Activated naive CD4-positive, alpha-beta T cell (primary cell): ENCODE measurements at places on chromosomes 12 and 14.

GRCh38 chr12:27208414-27208750 is 35.7 kb upstream of the STK38L start:
- no peak for DNase-seq

DNA sequence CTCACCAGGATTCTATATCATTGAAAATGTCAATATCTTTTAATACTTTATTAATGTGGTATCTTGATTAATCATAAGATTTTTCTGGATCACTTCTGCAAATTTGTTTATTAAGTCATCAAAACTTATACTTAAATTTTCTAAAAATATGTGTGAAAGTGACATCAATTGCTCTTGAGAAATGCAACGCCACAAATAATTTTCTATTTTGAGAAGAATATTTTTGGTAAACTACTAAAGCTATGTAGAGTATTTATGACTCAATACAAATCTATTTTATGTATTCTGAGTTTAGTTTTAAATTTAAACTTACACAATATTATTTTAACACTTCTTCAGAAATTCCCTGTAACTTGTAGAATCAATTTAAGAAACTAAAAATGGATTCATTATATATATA is 263.3 kb downstream of the RASSF9 start:
- DNase-seq = no peak

DNA sequence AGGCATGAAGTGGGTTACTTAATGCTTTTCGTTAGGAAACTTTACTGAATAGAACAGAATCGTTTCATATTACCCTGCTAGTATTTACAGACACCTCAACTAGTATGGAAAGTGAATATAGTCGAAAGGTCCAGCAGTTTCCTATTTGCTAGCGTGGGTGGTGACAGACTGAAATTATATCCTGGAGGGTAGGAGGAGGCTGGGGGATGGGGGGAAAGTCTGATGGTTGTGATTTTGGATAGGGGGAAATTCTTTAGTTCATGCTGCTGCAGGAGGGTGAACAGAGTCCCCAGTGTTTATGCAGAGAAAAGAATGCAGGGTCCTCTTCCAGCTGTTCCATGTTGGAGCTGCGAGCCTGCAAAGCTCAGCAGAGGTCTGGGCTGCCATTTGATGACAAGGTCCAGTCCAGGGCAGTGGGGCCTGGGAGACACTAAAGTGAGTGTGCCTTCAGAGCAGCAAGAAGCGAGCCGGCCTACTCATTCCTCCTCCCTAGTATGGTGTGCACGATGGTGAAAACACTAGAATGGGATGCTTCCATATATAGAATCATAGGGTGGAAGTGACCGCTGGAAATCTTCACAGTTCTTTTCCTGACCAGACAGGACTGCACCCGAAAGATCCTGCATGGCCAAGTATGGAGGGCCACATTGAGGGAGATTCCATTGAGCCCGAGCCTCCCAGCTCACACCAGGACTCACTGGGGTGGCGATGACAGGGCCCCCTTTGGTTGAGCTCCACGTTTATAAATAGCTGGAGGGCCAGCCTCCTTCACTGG is 2.1 kb downstream of the SAMD4A start:
- DNase-seq = no peak

GRCh38 chr12:64618953-64619590 is 8.8 kb downstream of the RASSF3 start:
- no peak for DNase-seq

DNA sequence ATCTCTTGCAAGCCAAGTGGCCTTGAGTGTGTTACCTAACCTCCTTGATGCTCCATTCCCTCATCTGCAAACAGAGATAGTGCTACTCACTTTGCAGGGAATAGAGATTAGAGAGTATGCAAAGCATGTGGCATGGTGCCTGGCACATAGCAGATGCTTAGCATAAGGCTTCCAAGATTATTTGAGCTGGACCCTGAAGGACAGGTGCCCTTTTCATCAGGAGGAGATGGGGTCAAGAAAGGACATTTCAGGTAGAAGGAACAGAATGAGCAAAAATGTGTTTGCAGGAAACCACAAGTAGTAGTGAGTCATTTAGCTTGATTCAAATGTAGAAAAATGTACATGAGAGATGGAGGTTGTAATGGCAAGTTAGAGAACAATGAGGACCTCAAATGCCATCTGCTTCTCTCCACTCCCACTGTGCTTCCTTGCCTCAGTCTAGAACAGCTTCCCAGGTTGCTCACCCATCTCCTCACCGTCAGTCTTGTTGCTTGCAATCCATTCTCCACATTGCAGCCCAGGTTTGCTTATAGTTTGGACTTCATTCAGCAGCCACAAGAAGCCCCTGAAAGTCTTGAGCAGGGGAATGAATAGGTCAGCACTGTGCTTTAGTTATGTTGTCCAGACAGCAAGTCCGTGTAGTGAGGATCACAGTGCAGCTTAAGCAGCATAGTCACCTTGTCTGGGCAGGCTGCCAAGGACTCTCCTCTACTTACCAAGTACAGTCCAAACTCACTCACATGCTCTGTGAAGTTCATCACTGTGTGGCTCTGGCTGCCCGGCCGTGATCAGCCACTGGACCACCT is 536.3 kb upstream of the CCDC196 start:
- no peak for DNase-seq

DNA sequence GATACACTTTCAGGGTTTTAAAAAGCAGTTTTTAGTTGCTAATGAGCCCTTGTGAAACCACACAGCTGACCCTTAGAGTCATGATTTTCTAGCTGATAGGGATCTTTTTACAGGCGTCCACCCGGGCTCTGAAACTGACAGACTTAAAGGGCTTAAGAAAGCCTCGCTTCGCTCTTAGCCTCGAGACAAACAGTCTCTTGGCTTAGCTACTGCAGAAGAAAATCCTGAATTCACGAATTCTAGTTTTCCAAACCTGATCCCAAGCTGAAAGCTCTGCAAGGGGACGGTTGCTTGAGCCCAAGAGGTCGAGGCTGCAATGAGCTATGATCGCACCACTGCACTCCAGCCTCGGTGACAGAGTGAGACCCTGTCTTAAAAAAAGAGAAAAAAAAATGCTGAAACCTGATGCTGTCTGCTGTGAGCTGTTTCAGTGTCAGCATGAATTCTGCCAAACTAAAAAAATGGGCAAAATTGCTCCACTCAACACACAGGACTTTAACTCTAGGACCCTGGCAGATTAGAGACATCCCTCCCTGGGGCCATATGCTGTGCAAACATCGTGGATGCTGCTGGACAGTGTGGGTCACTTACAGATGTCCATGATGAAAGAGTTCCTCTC is 3.1 kb upstream of the HPD start:
- no peak for DNase-seq

DNA sequence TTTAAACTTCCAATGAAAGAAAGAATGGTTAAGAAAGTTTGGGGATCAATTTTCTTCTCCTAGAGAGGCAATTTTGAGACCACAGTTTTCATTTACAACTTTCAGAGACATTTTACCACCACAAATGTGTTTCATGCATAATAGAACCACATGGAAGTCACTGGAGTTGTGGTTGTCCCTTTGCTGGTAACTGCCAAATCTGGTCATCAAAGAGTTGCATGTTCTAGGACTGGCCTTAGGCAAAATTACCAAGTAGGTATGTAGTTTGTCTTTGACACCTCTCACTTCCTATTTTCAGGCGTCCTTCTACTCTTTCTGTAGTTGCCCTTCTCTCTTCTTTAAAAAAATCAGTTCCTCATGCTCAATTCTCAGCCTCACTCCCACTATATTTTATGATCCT is 54.3 kb upstream of the TMX1 start:
- no peak for DNase-seq

DNA sequence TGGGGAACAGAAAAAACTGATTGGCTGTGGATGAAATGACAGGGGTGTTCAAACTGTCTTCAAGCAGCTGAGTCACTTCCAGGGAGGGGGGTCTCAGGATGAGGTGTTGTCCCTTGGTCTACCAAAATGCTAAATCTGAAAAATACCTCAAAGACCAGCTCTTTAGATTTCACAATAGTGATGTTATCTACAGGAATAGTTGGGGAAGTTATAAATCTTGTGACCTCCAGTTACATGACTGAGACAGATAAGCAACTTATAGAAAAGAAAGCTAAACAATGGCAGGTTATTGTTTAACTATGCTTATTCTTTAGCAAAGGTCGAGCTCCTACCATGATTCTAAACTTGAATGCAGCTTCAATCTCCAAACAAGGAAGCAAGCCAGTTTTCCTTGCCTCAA is 125.4 kb downstream of the SYT10 start:
- no peak for DNase-seq

DNA sequence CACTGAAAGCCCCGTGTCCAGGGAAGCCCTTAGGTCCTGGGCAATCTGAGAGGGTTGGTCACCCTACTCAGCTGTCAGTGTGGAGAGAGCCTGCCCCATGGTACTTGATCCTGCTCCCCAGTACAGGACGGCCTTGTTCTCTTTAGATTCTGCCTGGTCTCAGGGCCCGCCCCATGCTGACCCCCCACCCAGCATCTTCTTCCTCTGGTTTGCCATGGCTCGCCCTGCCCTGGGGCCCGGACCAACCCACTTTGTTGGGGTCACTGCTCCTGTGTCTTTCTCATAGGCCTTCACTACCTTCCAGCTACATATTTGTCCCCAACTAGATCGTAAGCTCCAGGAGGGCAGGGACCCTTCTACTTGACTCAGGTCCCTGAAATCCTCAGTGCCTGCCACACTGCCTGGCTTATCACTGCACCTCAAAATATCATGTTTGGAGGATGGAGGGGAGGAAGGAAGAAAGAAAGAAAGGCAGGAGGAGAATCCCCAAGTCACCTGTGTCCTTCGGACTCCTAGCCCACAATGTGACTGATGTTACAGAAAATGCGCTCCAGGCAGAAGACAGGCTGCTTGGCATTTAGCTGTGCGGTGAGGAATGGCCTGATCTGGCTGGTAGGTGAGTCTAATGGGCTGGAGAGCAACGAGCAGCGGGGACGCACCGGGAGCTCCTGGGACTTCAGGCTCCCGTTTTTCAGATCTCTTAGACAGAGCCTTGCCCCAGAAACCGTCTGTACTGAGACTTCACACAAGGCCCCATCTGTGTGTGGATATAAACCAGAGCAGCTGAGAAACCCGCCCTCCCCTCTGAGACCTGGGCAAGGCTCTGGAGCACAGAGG is 66.1 kb downstream of the C14orf132 start:
- DNase-seq = no peak

GRCh38 chr12:73589220-73589619 is 948.4 kb upstream of the ATXN7L3B start:
- DNase-seq = no peak

DNA sequence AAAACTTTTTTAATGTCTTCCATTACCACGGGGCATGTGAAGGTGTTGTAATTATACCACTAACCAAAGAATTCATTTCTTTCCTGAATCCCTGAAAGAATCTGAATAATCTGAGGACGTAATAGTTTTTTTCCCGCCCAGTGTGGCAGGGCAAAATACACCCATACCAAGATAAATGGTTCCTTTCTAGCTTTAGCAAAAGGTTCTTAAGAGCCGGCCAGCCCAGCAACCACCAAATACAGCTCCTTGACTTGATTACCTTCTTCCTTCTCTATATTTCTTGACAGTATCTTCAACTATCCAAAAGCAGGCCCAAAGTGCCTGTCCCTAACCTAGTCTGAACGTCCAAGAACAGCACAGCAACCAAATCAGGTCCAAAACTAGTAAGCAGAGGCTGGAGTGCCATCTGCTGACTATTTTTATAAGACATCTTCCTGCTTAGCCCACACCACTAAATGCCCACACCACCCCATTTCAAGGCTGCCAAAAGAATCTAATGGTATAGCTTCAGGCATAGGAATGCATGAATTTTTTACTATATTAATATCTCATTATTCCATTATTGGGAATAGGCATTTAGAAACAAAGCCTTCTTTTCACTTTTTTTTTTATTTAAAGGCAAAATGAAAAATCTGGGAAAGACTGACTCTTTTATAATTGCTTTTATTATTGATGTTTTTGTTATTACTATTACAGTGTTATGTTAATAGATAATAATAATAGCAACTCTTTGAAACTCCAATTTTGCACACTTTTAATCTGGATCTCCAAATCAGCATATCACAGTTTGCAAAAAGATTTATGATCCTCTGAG is 524.4 kb downstream of the MED13L start:
- DNase-seq = no peak

- no peak for DNase-seq
Measured at GRCh38 chr14:75909630-75910029, 72.2 kb downstream of the TGFB3 start.

DNA sequence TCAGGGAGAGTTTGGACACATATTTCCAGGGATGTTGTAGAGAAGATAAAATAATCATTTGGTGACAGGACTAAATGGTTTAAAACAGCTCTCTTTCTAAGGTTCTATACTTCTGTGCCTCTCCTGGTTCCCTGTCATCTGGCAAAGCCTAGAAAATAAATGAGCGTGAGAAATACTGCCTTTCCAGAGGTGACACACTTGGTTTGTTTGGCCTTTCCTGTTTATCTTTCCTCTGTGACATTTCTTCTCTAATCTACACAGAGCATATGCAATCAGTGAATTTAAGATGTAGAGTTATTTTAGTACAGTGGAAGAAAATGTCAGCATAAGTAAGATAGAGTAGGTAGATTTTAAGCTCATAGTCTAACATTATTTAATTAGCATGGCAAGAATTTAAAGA is 22.0 kb upstream of the SSTR1 start:
- DNase-seq = no peak

- DNase-seq = no peak
Measured at GRCh38 chr12:1929241-1929984, 11.0 kb upstream of the CACNA2D4 start.

- no peak for DNase-seq
Measured at GRCh38 chr12:17192721-17193120, 586.8 kb upstream of the LMO3 start.

GRCh38 chr12:104687823-104688573 is 231.2 kb downstream of the CHST11 start:
- no peak for DNase-seq

DNA sequence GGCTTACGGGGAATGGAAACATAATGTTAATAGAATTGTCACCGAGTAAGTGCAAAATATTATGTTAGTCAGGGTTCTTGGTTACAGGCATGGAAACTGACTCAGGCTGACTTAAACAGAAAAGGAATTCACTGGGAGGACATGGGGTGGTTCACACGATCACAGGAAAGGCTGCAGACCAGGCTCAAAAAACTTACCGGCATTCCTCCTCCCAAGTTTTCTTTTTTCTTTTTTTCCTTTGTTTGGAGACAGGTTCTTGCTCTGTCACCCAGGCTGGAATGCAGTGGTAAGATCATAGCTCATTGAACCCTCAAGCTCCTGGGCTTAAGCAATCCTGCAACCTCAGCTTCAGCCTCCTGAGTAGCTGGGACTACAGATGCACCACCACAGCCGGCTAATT is 11.9 kb upstream of the UBE2N start:
- DNase-seq = no peak

DNA sequence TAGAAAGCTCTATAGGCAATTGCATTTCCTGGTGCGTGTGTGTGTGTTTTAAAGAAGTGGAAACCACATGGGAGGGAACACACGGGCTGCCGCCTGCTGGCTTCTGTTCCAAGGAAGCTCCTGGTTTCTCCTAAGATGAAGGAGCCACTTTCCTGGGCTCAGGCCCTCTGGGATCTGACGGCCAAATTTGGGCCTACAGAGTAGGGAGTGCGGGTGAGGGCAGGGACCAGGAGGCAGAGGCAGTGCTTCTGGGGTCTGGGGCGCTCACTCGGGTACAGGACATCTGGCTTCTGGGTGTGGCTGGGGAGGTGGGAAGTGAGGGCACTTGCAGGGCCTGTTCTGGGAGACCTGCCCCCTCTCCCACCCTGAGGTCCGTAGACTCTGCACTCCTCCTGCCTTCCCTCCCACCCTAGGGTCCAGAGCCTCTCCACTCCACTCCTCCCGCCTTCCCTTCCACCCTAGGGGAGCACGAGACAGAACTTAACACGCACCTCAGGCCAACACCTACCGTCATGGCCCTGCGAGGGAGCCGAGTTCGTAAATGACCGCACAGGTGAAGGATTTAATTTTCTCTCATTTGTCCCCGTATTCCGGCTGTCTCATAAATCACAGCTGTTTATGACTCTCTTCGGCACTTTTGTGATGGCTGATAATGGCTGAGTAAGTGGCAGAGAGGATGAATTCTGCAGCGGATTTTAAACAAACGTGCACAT is 127.7 kb downstream of the KIF26A start:
- DNase-seq = no peak
